ENCODE measurements at places on chromosomes 11 and 22. TPM values are rescaled to one million over a fixed set of nuclear protein-coding genes. Genes with fewer than 3 reads are reported as not detected.
A peak's percentile ranks its signal among the peaks of the same experiment; 100 is the strongest.

GRCh38 chr22:19411690-19412045 lies 19.9 kb downstream of the HIRA start:
- no peak for DNase-seq

GRCh38 chr11:102464037-102464436 lies 11.5 kb upstream of the TMEM123 start:
- DNase-seq: no peak

DNA sequence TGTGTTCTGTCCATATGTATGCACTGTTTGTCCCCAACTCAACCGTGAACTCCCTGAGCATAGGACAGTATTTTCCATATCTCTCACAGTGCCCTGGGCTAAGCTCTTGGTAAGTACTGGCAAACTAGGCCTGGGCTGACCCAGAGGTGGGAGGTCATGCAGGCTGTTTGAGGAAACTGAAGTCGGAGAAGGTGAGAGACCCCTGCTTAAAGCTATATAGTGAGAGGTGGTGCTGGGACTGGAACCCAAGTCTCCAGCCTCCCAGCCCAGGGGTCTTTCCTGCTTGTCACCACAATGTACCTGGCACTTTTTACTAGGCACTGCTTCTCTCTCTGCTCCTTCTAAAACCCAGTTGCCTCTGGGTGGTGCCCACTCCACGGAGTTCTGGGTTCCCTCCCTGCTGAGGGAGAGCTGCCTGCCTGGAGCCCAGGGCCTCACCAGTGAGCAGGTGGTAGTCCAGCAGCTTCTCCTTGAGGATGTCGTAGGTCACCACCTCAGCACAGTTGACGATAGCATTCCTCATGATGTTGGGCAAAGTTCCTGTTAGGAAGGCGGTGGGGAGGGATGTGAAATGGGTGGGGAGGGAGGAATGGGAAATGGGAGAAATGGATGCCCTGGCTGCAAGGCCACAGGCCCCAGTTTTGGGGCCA lies 4.7 kb downstream of the UCP3 start:
- DNase-seq: no peak

DNA sequence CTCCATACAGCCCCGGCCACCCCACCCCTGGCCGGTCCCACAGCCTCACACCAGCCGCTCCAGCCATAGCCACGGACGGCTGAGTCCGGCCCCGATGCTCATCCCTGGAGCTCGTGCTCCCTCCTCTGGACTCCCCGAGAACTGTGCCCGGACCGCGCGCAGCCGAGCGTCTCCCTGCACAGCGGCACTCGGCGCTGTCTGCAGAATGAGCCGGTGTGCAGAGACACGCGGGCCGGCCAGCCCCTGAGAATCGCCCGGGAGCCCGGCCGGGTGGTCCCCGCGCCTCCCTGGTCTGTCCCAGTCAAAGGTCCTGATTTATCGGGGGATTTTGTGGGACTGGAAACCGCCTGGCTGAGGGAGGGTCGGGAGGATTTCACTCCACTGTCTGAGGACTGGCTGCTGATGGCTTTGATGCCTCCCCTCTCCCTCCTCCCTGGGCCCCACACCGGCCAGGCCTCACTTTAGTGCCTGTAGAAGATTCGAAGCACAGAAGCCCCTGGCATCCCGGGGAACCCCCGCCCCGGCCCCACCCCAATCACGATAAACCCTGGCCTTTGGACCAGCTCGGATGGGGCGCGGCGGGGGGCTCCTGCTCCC lies 102.7 kb downstream of the BRD1 start:
- DNase-seq: peak; percentile 67

GRCh38 chr11:115100706-115101105 lies 403.5 kb downstream of the CADM1 start:
- no peak for DNase-seq

DNA sequence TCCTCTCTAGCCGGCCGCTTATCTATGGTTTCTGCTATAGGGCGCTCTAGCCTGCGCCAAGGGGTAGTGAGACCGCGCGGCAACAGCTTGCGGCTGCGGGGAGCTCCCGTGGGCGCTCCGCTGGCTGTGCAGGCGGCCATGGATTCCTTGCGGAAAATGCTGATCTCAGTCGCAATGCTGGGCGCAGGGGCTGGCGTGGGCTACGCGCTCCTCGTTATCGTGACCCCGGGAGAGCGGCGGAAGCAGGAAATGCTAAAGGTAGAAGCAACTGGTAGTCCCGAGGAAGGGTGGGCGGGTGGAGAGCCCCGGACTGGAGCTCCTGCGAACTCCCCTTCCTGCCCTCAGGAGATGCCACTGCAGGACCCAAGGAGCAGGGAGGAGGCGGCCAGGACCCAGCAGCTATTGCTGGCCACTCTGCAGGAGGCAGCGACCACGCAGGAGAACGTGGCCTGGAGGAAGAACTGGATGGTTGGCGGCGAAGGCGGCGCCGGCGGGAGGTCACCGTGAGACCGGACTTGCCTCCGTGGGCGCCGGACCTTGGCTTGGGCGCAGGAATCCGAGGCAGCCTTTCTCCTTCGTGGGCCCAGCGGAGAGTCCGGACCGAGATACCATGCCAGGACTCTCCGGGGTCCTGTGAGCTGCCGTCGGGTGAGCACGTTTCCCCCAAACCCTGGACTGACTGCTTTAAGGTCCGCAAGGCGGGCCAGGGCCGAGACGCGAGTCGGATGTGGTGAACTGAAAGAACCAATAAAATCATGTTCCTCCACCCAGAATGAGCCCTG lies at the start of the genes LBHD1 and UQCC3:
LBHD1 (minus strand) TSS at position 660 of the 782 bp plus-strand sequence. CDS start 2,236 bp downstream, outside the sequence.
UQCC3 (plus strand) TSS at position 66 of the 782 bp plus-strand sequence; CDS start at position 139, 73 bp downstream.
- peak; percentile 91 for DNase-seq

SCGB1C1 gene
- total RNA-seq: not detected

IGSF9B gene
- not detected for total RNA-seq

SLC35E4 gene
- total RNA-seq: 16.4 TPM

CARD18 gene
- not detected for total RNA-seq

Measured in GM23248 (cell line).